Keratinocyte (primary cell): ENCODE measurements at places on chromosomes 16 and 17. TPM values are rescaled to one million over a fixed set of nuclear protein-coding genes. Genes with fewer than 3 reads are reported as not detected.
A peak's percentile ranks its signal among the peaks of the same experiment; 100 is the strongest.

DNA sequence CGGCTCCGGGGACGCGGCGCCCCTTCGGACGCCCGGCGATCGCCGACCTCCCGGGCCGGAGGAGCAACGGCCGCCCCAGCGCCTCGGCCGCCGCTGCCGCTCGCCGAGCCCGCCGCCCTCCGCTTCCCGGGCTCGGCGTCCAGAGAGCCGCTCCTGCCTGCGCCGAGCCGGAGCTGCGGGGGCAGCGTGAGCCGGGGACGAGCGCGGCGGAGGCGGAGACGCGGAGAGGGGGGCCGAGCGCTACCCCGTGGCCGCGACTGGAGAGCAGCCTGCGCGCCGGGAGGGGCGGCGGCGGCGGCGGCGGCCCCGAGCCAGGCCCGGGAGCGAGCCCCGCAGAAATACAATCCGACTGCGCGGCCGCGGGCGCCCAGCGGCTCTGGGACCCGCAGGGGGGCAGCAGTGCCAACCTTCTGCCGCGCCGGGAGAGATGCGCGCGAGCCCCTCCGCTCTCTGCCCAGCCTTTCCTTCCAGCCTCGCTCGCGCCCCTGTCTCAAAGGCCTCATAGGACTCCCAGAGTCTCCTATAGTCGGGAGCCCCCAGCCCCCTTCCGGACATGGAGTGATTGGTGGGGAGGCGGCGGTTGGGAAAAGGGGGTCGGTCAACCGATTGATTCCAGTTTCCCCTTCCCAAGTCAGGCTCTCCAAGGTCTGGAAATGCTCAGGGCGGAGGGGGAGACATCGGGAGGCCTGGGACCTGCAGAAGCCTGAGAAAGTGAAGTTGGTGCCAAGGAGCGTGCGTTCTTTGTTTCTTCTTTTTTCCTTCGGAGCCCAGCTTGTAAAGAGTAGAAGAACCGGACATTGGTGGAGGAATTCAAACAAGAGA, 1.0 kb upstream of the SDK2 start:
- H3K4me1 ChIP-seq, result peaks cover 7% of the 10 kb centered on the region
- no peak for DNase-seq
- H3K36me3 ChIP-seq, result no peaks in the 10 kb centered on the region
- H3K4me3 ChIP-seq, result peak overlapping the region; percentile 71
- H3K27ac ChIP-seq, result no peak overlapping the region

DNA sequence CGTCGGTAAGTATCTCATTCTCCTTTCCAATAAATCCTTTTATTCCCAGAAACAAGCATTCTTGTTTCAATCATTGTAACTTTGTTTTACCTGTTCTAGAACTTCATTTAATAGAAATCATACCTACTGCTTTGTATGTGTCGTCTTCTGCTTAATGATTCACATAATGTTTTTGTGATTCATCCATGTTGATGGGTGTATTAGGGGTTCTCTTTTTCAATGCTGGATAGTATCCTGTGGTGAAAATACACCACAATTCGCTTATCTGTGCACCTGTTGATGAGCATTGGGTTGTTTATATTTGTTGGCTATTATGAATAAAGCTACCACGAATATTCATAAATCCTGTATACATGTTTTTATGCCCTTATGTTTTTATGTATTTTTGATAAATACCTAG, 703.2 kb downstream of the MAF start:
- H3K36me3 ChIP-seq, result no peaks in the 10 kb centered on the region
- no peaks in the 10 kb centered on the region for H3K27me3 ChIP-seq
- H3K27ac ChIP-seq, result no peak overlapping the region

DNA sequence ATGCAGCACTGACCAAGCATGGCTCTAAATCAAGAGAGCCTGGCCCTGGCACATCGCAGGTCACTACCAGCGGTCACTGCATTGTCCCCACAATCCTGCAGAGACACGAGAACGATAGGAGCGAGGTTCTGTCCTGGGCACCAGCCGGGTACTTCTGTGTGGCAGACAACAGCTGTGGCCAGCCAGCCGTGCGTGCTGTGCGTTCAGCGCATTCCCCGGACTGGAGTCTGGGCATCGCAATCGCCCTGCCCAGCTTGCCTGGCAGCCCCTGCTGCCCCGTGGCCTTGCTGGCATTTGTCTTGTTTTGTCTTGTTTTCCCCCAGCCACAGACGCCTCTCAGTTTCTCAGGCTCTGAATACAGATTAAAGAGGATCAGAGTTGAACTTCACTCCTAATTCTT, 33.9 kb downstream of the COTL1 start:
- H3K27me3 ChIP-seq, result no peaks in the 10 kb centered on the region
- peaks cover 23% of the 10 kb centered on the region for H3K36me3 ChIP-seq
- H3K27ac ChIP-seq, result no peak overlapping the region
- DNase-seq, result no peak

DNA sequence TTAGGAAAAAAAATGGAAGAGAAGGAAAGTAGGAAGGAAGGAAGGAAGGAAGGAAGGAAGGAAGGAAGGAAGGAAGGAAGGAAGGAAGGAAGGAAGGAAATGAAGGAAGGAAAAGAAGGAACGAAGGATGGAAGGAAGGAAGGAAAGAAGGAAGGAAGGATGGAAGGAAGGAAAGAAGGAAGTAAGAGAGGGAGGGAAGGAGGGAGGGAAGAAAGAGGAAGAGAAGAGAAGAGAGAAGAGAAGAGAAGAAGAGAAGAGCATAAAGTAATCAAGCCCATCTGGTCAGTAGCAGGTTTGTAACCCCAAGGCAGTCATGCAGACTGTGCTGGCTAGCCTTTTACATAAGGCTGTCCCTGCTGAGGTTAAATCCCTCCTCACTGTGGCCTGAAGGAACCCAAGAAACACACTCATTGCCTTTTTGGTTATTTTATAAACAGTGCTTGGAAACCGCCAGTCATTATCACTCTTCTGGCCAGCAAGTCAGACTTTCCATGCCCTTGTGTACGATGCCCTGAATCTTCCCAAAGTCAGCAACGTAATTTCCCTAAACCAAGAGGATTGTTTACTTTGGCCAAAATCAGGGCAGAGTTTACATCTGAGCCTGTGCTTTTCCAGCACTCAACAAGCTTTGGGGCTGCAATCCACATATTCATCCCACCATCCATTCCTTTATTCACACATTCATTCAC, 409.6 kb upstream of the MAF start:
- no peaks in the 10 kb centered on the region for H3K36me3 ChIP-seq
- H3K27ac ChIP-seq, result no peak overlapping the region
- peaks cover 9% of the 10 kb centered on the region for H3K4me1 ChIP-seq
- no peaks in the 10 kb centered on the region for H3K27me3 ChIP-seq

DNA sequence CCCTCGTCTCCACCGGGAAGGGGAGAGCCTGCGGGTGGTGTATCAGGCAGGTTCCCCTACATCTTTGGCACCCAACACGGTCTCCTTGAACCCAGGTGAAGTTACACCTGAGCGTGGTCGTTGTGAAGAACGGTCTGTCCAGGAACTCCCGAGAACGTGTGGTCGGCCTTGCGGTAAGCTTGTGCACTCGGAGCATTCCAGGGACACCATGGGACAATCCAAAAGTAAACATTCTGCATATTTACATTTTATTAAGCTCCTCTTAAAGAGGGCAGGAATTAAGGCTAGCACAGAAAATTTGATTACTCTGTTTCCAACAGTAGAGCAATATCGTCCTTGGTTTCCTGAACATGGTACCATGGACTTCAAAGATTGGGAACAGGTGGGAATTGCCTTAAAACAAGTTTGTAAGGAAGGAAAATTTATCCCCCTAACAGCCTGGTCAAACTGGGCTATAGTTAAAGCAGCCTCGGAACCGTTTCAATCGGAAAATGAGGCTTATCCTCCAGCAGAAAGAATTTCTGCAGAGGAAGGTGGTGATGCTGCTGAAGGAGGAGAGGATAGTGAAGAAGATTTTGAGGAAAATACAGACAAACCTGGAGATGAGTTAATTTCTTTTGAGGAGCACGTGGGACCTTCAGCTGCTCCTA, 18.2 kb downstream of the ALOX15B start:
- H3K27ac ChIP-seq, result no peak overlapping the region
- H3K27me3 ChIP-seq, result no peaks in the 10 kb centered on the region
- H3K36me3 ChIP-seq, result no peaks in the 10 kb centered on the region
- H3K4me1 ChIP-seq, result peaks cover 20% of the 10 kb centered on the region
- H3K4me3 ChIP-seq, result no peak overlapping the region

Gene CDC27
- polyA plus RNA-seq, result 70.8 to 95.6 TPM (median 94.0 TPM) in 3 replicates

- no peaks in the 10 kb centered on the region for H3K36me3 ChIP-seq
- peaks cover 7% of the 10 kb centered on the region for H3K4me1 ChIP-seq
- no peak overlapping the region for H3K4me3 ChIP-seq
- H3K27ac ChIP-seq, result no peak overlapping the region
Measured at GRCh38 chr17:30429155-30429554, 48.1 kb upstream of the GOSR1 start.

DNA sequence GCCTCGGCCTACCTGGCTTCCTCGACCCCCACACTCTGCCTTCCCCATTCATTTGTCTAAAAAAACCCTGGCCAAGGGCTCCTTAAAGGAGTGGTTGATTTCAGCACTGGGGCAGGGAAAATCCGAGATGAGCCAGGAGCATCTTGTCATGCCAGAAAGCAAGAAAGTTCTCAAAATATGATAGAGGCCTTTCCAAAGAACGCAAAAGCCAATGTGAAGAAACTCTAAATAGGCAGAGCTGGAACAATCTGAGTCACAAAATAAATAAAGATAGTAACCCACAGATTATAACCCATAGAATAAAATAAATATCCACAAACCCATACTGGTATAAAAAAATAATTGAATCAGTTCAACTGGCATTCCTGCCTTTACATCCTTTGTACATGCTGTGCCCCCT, 192.3 kb upstream of the SALL1 start:
- no peaks in the 10 kb centered on the region for H3K36me3 ChIP-seq
- no peaks in the 10 kb centered on the region for H3K27me3 ChIP-seq
- H3K4me1 ChIP-seq, result no peaks in the 10 kb centered on the region
- no peak overlapping the region for H3K4me3 ChIP-seq
- DNase-seq, result no peak
- no peak overlapping the region for H3K27ac ChIP-seq

DNA sequence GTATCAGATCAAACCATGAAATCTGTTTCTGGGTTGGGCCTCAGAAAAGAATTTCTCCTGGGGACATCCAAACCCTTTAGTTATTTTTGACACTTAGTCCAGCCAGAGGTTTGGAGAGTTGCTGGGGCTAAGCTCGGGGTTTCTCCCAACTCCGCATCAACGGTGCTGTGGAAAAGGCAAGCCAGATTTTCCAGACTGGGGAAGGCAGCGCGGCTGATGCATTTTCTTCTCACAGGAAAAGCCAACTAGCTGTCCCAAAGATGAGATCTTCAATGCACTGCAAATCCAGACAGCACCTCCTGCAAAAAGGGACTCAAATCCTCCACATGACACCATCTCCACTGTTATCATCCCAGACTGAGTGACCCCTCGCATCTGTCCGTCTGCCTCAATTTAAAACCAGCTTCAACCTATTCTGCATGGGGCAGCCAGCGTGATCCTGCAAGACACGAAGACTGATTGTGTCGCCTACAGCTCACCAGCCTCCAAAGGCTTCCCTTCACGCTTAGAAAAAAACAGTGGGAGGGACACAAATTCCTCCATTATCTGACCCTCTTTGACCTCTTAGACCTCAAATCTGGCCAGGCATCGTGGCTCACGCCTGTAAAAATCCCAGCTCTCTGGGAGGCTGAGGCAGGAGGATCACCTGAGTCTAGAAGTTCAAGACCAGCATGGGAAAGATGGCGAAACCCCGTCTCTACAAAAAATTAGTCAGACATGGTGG, 62.0 kb downstream of the GAS7 start:
- DNase-seq, result no peak
- H3K27ac ChIP-seq, result no peak overlapping the region
- peaks cover 5% of the 10 kb centered on the region for H3K4me1 ChIP-seq
- H3K4me3 ChIP-seq, result no peak overlapping the region

Gene NLRC5
- 7.7 to 10.7 TPM (median 7.8 TPM) in 3 replicates for polyA plus RNA-seq

DNA sequence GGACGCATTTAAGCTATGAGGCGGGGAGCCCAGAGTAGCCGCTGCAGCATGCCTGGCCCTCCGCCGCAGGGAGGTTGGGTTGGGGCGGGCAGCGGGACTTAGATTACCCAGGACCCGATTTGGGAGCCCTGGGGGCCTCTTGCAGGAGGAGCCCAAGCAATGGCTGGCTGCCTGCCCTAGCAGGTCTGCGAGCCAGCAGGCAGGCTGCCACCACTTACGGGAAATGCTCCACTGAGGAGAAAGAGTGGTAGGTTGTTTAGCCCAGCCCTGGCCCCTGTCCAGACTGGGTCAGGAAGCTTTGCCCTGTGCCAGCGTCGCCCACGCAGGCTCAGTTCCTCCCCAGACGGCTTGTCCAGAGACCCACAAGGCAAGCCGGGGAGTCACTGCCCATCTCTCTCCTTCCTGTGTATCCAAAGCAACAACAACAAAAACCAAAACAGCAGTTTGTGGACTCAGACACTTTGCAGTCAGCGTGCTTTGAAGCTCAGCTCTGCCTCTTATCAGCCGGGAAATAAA, 10.3 kb upstream of the TVP23A start:
- no peak overlapping the region for H3K27ac ChIP-seq
- no peak for DNase-seq
- H3K27me3 ChIP-seq, result peaks cover 8% of the 10 kb centered on the region
- H3K4me1 ChIP-seq, result peaks cover 13% of the 10 kb centered on the region
- H3K4me3 ChIP-seq, result no peak overlapping the region

DNA sequence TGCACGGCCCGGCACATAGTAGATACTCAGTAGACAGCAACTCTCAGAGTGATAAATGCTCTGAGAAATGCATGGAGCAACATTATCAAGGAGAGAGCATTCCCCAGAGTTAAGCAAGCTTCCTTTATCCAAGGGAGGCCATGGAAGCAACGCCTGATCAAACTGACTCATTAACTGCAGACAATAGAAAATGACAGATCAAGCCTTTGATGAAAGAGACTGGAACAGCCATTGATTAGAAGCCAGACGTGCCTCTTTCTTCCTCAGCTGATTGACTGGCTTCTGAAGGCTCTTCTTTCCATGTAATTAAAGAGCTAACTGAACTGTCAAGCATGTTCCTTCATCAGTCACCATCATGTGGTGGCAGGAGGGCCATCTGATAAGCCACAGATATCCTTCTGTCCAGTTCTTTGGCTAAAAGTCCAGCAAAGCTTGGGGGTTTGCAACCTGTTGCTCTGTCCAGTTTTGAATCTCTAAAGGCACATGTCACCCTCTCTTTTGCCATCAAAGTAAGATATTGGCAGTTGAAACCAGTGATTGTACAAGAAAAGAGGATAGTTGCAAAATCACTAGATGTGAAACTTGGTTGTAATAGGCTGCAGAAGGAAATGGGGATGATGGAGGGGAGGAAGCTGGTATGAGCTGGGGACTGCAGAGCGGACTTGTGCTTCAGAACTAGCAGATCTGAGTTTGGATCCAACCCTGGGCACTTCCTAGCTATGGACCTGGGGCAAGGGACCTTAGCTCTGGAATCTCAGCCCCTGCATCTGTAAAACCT, 188.0 kb downstream of the HAPSTR1 start:
- no peaks in the 10 kb centered on the region for H3K4me1 ChIP-seq
- H3K36me3 ChIP-seq, result no peaks in the 10 kb centered on the region
- DNase-seq, result no peak
- no peak overlapping the region for H3K27ac ChIP-seq
- H3K27me3 ChIP-seq, result no peaks in the 10 kb centered on the region

Gene ARL5C
- not detected in 3 replicates for polyA plus RNA-seq
